ENCODE measurements at places on chromosomes 4 and X.
A peak's percentile ranks its signal among the peaks of the same experiment; 100 is the strongest.

GRCh38 chr4:26310264-26310663 lies 10.6 kb upstream of the RBPJ start:
- H3K27me3 ChIP-seq, result no peaks in the 10 kb centered on the region
- peaks cover 13% of the 10 kb centered on the region for H3K36me3 ChIP-seq
- no peak overlapping the region for H3K27ac ChIP-seq

DNA sequence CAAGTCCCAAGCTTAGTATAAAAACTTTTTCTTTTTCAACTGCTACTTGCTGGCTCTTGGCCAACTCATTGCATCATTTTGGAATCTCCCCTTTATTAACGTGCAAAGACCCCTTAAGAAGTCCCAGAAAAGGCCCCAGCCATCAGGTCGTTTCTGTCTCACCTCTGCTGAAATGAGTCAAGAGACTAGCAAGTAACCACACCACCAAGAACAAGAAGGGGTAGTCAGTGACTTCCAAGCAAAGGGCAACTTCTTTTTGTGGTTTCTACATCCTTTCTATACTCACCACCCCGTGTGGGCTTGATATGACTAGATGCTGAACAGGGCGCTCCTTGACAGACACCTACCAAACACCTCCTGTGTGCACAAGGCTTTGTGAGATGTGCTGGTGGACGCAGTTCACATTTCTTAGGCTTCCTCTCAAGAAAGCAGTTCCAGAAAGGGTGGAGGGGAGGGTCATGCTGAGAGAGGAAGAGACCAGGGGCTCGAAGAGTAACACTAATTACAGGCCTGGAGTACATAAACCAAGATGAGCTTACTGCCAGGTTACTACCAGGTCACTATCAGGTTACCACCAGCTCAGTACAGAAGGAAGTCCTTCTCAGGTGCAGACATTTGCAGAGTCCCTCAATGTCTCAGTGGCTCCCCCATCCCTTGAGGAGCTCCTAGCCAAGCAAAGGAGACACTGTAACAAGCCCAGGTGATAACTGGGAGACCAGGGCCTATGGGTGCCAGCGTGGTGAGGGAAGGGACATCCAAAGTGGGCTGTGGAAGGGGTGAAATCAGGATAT lies 19.3 kb downstream of the JAKMIP1 start:
- peak overlapping the region; percentile 92 for H3K27ac ChIP-seq
- H3K4me3 ChIP-seq, result peak overlapping the region; percentile 69
- H3K36me3 ChIP-seq, result peaks cover 38% of the 10 kb centered on the region
- peak; percentile 90 for DNase-seq
- no peaks in the 10 kb centered on the region for H3K27me3 ChIP-seq

- H3K4me3 ChIP-seq, result peak overlapping the region; percentile 63
- H3K27ac ChIP-seq, result peak overlapping the region; percentile 97
Observed at GRCh38 chr4:7960790-7961655, 21.4 kb upstream of the AFAP1 start.

GRCh38 chr4:2266181-2266580 lies 4.3 kb upstream of the MXD4 start:
- H3K27ac ChIP-seq, result no peak overlapping the region
- H3K36me3 ChIP-seq, result no peaks in the 10 kb centered on the region
- H3K27me3 ChIP-seq, result no peaks in the 10 kb centered on the region

DNA sequence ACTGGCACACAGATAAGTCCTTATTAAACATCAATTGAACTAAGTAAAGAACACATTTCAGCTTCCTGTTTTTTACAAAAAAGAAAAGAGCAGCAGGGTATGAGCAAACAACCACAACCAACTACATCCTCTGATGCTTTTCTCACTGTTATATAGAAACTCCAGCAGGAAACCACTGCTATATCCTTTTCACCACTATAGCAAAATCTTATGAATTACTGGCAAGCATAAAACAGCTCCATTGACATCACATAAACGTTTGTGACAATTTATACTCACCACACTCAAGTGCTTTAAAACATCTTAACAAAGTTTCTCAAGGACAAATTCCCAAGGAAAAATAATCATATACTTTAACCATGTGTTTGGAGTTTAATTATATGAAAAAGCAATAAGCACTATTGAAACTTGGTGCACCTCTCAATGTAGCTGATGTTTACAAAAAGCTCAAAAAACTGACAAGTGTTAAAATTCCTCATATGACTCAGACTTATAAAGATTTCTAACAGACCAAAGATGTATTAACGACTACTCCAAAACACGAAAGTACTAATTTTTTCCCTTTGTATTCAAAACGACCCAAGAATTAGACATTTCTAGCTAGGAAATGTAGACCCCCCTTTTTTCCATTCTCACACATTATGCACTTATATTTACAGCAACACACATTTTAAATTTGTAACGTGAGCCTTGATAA lies 12.9 kb downstream of the GPRIN3 start:
- no peaks in the 10 kb centered on the region for H3K27me3 ChIP-seq
- peaks cover 76% of the 10 kb centered on the region for H3K4me1 ChIP-seq
- peak; percentile 81 for DNase-seq
- peaks cover 36% of the 10 kb centered on the region for H3K36me3 ChIP-seq

- no peaks in the 10 kb centered on the region for H3K27me3 ChIP-seq
- peaks cover 15% of the 10 kb centered on the region for H3K4me1 ChIP-seq
- H3K36me3 ChIP-seq, result peaks cover 23% of the 10 kb centered on the region
- H3K27ac ChIP-seq, result no peak overlapping the region
Observed at GRCh38 chr4:112266823-112267222, 18.9 kb downstream of the TIFA start.

DNA sequence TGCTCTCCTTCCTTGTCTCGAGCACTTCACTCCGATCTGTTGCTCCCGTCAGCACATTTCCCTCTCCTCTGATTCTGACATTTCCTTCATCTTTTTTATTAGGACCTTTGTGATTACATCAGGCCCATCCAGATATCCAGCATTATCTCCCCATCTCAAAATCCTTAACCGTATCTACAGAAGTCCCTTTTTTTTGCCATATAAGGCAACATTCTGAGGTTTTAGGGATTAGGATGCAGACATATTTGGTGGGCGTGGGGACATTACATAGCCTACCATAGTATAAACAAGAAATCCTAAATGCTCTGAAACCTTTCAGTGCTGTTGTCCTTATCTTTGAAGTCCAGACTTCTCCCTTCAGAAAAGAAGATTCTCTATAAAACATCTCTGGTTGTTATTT lies 505.0 kb upstream of the PITX2 start:
- no peak overlapping the region for H3K4me3 ChIP-seq
- no peaks in the 10 kb centered on the region for H3K27me3 ChIP-seq

All from activated CD4-positive, alpha-beta T cell treated with anti-CD3 and anti-CD28 coated beads, Interleukin-2, amount 10 ng/mL, durations not matched to agents 24 days and 14 days (primary cell).